Right atrium auricular region (tissue), 2 donors: ENCODE measurements at places on chromosomes 12 and 14. TPM values are rescaled to one million over a fixed set of nuclear protein-coding genes. Genes with fewer than 3 reads are reported as not detected.

DNA sequence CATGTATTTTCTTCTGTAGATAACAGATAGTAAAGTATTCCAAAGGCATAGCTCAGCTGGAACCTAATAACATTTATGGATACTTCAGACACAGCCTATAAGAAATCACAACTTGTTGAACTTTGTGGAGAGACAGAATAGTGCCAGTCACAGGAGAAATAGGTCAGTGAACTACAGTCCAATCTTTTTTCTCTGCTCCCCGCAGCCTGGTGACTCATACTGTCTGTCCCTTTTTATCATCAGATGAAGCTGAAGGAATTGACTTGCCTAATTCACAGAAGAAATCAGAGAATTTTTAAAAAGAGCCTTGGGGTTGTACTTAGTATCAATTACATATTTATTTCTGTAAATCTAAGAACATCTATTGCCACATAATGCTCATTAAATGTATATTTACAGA lies 222.3 kb downstream of the ALG10 start:
- DNase-seq = no peak

MYH7 gene
- 1,082 TPM for total RNA-seq

- DNase-seq = no peak
Observed at GRCh38 chr12:104846056-104846767, 111.9 kb downstream of the SLC41A2 start.

HOXC9 gene
- not detected for total RNA-seq

- DNase-seq = no peak
Observed at GRCh38 chr12:75704664-75705063, 193.3 kb upstream of the KRR1 start.

VRTN gene
- total RNA-seq = not detected

DNA sequence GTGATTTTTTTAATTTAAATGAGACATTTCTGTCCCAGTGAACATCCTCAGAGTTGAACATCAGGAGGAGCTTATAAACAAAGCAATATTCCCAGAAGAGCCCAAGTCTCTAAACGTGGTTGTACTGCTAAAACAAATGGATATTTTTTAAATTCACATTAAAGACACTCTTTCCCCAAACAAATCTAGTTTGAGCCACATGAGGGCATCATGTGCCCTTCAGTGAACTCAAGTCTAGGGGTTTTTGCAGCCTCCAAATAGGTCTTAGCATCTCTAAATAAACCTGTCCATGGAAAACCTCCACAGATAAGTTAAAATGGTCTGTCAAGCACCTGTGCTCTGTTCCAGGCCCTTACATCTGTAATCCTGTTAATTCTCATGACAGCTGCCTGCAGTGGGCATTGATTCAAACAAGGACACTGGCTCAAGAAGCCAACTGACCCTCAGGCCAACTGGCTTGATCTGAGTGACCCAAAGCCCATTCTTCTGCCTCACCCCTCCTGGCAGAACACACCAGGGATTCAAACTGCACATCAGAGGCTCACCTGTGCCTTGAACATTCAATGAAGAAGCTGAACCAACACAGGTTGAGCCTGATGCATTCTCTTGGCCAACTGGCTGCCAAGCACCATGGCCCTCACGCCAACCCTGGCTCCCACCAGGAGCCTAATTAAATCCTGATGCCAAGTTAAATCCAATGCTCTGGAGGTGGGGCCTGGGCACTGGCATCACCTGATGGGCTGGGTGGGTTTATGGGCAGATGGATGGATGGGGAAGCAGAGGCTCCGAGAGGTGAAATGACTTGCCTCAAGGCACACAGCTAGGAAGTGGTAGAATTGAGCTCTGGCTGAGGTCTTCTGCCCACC lies 8.6 kb downstream of the ISCU start:
- DNase-seq = peak; percentile 38

- DNase-seq = no peak
Observed at GRCh38 chr12:78787576-78787975, 77.0 kb upstream of the SYT1 start.

DNA sequence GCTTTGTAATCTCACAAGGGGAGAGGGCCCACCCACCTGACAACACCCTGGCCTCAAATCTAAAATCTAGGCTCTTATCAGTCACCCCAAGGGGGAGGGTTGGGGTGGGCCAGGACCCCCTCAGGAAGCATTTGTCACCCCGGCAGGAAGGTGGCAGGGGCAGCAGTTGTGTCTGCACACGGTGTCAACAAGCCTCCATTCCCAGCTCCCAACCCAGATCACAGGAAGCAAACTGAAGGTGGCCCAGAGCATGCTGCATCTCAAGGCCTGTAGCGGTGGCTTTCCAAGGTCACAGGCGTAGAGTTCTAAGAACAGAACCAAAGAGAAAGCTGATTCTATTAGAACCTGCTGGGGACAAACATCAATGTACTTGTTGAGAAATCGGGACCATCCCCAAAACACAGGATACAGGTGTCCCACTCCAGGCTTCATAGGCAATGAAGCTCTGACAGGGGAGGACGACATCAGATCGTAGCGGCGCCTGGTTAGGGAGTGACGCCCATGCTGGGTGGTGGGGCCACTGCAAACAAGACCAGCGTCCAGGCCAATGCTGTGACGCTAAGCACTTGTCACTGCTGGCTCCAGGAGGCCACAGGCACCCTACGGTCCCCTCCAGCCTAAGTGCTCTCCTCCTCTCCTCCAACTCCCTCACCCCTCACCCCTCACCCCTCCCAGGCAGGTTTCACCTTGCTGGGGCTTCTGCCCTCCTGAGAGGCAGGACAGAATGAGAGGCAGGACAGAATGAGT lies 52.9 kb downstream of the CCDC88C start:
- DNase-seq = no peak

- no peak for DNase-seq
Observed at GRCh38 chr14:104596927-104597351, 7.6 kb downstream of the TMEM179 start.

ATN1 gene
- total RNA-seq = 37.1 TPM

DNA sequence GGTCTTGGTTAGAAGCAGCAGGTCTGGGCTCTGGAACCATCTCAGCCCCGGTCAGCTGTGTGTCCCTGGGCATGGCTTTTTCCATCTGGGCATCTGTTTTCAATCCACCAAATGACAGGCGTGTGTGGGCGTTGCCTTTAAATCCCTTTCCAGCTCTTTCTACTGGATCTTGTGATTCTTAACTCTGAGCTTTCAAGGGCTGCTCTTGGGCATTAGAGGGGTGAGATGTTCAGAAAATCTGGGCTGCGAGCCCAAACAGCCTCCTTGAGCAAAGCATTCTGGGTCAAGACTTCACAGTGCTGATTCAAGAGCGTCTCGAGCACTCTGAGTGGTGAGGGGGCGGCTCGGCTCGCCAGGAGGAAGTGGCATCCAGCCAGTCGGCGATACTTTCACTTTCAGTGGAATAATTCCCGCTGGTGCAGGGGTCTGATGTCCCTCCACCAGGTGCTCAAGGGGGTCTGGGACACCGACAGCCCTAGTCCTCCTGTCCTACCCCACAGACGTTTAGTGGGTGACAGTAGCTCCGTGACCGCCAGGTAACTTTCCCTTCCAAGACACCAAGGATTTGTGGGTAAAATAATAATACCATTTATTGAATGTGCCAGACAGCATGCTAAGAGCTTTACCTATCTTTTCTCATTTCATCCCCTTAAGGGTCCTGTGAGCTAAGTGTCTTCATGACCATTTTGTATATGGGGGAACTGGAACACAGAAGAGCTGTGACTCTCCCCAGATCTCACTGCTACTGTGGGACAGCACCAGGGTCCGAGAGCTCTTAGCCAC lies 114.0 kb downstream of the PLXNC1 start:
- DNase-seq = peak; percentile 89

GRCh38 chr14:68783408-68784225 lies 9.2 kb downstream of the ZFP36L1 start:
- peak; percentile 57 for DNase-seq

DNA sequence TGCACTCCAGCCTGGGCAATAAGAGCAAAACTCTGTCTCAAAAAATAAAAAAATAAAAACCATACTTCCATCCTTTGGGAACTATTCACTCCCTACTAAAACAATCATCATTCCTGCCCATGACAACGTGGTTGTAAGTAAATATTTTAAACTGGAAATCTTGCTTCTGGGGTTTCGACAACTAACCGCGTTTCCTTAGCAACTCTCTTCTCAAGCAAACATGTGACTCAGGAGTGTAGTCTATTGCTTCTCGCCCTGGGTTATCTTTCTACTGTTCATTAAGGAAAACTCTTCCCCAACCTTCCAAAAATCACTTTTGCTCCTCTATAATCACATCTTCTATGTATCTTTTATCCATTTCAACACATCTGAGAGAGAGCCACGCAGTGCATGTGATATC lies 21.8 kb downstream of the APPL2 start:
- no peak for DNase-seq

- no peak for DNase-seq
Observed at GRCh38 chr12:100110276-100110675, 32.4 kb downstream of the BLTP3B start.

PAH gene
- not detected for total RNA-seq

GRCh38 chr12:10205220-10205807 lies 7.4 kb upstream of the GABARAPL1 start:
- no peak for DNase-seq

GRCh38 chr12:63103494-63104131 lies 47.4 kb downstream of the AVPR1A start:
- DNase-seq = no peak

DEGS2 gene
- total RNA-seq = not detected

DNA sequence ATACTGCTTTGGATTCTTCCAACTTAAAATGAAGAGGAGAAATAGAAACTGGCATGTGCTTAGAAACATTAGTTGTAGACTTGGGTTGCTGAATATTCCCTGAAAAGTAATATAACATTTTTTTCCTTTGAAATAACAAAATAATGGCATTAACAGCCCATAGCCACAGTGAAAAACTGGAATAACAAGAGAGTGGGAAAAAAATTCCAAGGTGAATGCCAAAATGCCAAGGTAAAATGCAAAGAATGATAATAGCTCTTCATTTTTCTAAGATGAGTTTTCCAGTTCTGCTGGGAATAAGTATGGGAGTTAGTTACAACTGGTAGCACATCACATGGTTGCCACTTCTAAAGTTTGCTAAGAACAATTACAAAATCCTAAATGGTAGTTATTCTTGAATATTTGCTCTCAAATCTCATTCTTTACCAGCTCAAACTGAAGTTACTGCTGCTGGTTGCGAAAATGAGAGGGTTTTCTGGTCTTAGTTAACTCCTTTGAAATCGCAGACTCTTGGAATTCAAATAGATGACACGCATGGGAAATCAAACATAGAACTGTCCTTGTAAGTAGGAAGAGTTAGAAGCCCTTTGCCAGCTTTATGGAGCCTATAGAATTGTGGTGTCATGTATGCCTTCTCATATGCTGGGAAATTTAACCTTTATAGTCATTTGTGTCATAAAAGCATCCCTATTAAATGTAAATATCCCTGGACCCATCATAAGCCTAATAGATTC lies 165.0 kb upstream of the DCN start:
- no peak for DNase-seq

COX8C gene
- total RNA-seq = not detected

DNA sequence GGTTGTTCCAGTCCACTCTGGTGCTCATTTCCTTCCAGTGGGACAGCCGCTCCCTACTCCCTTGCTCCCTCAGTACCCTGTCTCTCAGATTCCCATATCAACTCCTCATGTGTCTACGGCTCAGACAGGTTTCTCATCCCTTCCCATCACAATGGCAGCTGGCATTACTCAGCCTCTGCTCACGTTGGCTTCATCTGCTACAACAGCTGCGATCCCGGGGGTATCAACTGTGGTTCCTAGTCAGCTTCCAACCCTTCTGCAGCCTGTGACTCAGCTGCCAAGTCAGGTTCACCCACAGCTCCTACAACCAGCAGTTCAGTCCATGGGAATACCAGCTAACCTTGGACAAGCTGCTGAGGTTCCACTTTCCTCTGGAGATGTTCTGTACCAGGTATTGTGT lies 69.9 kb downstream of the RAD52 start:
- no peak for DNase-seq

GRCh38 chr12:48340943-48341342 lies 9.8 kb downstream of the ZNF641 start:
- no peak for DNase-seq
